ENCODE measurements at places on chromosomes 7 and 10.

DNA sequence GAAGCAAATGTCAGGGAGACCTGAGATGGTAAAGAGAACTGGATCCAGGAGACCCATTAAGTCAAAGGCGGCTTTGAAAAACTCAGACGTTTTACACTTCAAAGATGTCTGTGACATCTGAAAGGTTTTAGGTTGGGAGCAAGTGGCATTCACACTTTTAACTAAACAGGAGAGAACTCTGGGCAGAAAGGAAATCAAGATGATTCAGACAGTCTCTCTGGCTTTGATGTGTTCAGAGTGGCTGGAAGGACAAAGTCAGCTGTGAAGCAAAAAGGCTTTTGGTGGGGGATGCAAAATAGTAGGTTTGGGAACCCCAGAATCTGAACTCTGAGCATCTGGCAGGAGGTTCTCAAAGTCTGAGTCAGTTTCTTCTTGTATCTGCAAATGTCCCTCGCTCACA is 66.6 kb downstream of the PRKCQ start:
- no peak for DNase-seq

DNA sequence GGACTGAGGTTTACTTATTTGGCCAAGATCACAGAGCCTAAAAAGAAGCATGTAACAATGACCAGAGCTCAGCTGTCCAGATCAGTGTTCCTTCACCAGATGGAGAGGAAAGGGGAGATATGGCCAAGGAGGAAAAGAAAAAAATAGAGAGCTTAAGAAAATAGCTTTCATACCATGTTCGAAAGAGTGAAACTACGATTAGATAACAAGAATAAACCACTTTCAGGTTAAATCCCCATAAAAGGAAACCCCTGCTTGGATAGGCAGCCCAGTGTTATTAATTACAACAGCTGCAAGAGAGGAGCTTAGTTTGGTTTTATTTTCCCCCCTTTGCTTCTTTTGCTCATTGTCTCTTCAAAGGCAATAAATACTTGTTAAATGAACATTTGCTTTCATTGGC is 160.8 kb downstream of the ZNF438 start:
- no peak for DNase-seq

DNA sequence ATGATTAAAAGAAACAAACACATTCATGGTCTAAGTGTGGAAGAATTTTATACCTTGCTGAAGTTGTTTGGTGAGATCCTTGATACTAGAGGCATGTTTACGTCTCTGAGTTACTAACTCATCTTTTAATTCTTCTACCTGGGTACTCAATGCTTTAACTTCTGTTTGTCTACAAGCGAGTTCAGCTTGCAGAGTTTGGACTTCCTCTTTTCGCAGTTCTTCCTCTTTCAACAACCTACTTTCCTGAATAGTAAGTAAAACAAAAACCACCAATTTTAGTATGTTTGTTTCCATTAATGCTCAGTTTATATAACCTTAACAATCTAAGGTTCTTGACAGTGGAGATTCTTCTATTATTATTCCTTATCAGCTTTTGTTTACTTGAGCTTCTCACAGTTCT is 42.9 kb downstream of the CCDC186 start:
- DNase-seq, result no peak

GRCh38 chr10:100688201-100688600 is 57.2 kb upstream of the PAX2 start:
- DNase-seq, result no peak

- DNase-seq, result no peak
Observed at GRCh38 chr7:87797395-87797794, 78.8 kb downstream of the SLC25A40 start.

DNA sequence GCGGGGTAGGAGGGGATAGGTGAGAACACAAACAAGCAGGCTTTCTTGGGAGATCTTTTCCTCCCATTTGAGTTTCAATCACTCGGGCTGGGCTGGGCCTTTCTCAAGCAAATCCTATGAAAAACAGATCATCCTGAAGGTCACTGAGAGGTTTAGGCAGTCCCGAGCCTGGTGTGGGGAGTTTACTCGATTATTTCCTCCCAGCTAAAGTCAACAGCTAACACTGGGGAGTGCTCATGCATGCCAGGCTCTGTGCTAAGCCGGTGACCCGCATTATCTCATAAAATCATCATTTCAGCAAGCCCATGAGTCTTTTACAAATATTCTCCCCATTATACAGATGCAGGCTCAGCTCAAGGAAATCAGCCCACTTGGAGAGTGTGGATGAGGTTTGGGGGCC is 85.0 kb upstream of the PAX2 start:
- no peak for DNase-seq

GRCh38 chr10:124244256-124244877 is 151.0 kb upstream of the CHST15 start:
- DNase-seq, result no peak

GRCh38 chr10:24680647-24681524 is 42.8 kb downstream of the ARHGAP21 start:
- DNase-seq, result no peak

DNA sequence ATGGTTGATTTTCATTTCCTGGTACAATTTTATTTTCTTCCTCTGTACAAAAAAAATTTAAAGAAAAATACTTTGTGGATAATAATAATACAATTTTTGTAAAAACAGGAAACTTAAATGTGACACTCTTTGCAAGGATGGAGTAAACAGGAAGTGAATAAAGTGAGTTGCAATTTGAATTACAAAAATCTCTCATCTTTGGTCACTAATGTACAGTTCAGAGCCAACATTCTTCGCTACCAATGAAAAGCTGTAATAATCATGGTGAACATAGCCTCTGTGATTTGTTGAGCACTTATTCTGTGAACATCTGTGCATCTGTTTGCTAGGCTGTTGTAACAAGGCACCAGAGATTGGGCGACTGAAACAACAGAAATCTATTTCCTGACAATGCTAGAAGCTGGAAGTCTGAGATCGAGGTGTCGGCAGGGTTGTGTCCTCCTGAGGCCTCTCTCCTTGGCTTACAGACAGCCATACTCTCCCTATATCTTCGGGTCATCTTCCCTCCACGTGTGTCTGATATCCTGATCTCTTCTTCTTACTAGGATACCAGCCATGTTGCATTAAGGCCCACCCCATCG is 295.3 kb upstream of the KLF6 start:
- no peak for DNase-seq

GRCh38 chr7:98470485-98471240 is 69.8 kb upstream of the BAIAP2L1 start:
- peak; percentile 12 for DNase-seq

DNA sequence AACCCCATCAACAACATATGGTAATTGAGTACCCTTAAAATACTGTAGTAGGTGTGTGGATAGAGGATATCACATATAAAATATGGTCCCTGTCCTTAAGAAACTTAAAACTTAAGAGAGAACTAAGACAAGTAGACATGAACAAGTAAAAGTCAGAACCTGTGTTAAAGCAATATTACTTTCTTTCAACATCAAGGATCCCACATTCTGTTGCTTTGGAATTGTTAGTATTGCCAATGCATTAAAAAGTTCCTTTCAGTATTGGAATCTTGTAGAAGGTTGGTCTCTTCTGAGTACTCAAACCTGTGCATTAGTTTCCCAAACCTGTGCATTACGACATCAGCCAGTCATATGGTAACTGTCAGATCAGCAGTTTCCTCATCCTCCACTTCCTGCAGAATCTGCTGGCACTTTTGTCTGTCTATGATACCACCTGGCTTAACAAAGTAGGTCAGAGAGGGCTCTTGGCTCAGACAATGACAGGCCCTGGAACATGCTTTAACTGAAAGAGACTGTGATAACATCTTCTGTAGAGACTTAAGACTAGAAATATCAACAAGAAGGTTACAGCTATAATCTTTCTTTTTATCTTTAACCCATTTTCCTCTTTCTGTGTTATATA is 56.5 kb downstream of the CCDC71L start:
- DNase-seq, result no peak

- no peak for DNase-seq
Observed at GRCh38 chr7:131010029-131010716, 276.2 kb upstream of the KLF14 start.

- no peak for DNase-seq
Observed at GRCh38 chr10:8360365-8360764, 305.9 kb downstream of the GATA3 start.

DNA sequence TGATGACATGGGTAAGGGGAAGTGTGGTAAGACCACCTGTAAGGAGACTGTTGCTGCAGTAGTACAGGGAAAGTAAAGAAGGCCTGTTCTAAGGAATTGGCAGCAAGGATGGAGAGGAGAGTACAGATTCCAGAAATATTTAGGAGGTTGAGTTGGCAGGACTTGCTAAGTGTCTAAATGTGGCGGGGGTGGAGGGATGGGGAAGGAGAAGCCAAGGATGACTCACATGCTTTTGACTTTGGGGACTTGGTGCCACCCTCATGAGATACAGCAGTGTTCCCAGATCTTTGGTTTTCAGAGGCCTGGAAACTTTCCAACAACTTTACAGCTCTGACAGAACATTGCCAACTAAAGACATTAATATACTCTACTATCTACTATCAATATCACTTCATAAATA is 45.4 kb downstream of the CDK6 start:
- DNase-seq, result no peak

GRCh38 chr7:130127821-130128317 is 57.5 kb downstream of the KLHDC10 start:
- no peak for DNase-seq

DNA sequence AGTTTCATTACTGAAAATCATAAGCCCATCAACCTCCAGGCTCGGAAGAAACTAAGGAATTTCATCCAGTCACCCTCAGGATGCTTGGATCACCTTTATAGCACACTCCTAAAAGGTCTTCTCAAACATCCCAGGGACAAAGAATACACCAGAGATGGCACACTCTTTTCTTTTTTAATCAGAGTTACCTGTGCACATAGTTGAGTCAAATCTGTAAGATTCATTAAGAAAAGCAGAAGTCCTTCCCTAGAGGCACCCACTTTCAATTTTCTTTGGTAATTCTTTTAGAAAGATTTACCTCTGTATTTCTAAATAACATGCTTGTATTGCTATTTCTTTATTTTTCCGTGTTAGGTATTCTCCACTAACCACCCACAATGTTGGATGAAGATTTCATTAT is 50.6 kb upstream of the IL6 start:
- no peak for DNase-seq

GRCh38 chr10:77643795-77644468 is 6.3 kb upstream of the KCNMA1 start:
- DNase-seq, result no peak

DNA sequence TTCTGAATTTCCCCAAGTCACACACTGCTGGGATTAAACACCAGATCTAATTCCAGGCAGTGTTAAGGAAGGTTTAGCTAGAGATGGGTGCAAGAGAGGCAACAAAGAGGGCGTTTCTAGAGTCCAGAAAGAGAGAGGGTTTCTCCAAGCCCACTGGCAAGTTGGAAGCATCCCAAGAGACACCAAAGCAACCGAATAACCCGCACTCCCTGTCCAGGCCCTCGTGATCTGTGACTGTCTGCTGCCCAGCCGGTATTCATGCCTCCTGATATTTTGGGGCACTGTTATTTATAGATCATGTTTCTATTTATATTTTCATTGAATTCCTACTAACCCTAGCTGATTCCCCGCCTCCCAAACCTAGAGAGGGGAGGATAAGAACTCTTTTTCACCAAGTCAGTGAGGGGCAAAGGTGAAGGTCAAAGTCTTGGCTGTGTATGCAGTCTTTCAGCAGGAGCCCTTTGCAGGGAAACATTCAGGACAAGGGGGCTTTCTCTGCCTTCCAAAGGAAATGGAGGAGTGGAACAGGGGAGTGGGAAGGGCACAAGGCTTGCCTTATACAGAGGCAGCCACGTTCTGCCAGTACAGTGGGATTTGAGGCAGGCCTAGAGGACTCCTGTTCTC is 103.6 kb downstream of the SH3PXD2A start:
- no peak for DNase-seq

DNA sequence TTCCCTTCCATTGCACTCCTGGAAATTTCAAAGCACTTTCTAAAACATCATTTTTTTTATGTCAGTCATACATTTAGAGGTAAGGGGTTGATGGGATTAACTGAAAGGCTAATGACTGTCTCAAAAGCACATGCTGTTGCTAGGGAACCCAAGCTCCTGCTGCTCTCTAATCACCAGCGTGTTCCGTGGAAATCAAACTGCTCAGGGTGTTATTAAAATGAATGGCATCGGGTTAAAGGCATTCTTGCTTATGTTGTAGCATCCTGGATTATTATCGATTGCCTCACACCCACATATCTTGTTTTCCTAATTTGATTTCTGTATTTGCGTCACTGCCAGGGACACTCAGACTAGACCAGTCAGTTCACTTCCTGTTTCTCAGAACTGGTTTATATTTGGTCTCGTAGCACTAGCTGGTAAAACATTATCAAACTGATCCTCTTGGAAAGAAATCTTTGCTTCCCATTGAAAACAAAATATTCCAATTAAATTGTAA is 216.5 kb upstream of the MKLN1 start:
- no peak for DNase-seq

DNA sequence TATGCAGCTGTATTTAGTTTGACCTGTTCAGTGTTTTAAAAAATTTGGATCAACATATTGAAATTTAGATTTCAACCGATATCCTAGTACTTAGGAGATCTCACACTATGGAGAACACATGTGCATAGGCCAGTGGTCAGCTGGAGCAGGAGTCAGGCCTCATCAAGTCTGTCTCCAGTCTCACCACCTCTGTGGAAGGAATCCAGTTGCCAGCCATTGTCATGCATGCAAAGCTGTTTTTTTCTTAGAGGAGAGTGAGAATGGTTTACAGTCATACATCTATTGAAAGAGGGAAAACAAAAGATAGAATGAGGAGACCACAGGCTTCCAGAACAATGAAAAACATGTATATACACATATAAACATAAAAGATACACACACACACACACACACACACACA is 7.6 kb upstream of the CLEC5A start:
- no peak for DNase-seq

DNA sequence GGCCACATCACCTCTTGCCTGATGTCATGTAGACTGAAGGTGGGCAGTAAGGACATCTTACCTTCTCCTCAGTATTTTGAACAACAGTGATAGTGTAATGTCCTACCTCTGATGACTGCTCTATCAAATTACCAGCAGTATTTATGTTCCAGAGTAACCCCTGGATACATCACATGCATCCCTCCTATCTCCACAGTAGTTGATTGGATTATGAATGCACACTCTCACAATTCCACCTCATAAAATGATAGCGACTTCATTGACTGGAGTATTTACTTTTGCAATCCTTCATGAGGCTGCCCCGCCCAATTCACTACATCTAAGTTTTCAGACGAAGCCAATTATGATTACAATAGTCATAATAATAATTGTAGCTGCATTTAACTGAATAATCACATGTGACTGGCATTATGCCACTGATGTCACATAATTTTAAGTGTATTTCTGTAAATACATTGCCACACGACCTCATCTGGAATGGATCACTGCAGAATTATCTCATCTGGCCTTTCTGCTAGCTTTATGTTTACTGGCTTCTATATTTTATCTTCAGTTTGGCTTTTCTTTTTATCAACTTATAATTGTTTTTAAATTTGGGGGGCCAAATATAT is 268.9 kb downstream of the SLC25A13 start:
- no peak for DNase-seq
